ENCODE measurements at places on chromosomes 5 and 9. TPM values are rescaled to one million over a fixed set of nuclear protein-coding genes. Genes with fewer than 3 reads are reported as not detected.

TMEM215 gene
- not detected for total RNA-seq

DNA sequence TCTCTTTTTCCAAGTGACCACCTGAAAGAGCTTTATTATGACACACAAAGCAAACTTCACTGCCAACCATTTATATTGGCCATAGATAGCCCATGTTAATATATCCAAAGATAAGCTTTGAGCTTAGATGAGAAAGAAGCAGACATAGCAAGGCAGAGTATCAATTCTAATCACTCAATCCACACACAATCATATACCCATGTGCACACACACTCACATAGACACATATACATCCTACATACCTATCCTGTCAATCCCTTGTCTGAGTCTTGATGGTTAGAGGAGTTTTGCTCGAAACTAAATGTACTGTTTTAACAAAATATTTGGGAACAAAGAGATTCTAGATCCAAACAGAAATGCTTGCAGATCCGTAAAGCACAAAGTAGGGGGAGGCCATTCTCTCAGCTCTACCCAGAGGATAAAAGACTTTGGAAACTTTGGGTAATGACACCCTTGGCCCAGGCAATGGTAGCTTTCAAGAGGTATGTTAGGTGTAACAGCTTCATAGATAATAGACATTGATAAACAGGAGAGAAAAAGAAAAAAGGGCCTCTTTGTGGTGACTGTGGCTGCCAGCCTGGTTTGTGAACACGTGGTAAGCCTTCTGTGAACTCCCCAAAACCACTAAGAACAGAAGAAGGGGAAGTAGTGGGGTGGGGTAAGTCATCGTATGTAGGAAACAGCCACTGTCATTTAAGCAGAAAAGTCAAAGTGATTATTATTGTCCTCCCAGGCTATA, 121.6 kb downstream of the TLR4 start:
- no peak for DNase-seq

IL17B gene
- not detected for total RNA-seq

TGFBI gene
- total RNA-seq, result 115 TPM

DNA sequence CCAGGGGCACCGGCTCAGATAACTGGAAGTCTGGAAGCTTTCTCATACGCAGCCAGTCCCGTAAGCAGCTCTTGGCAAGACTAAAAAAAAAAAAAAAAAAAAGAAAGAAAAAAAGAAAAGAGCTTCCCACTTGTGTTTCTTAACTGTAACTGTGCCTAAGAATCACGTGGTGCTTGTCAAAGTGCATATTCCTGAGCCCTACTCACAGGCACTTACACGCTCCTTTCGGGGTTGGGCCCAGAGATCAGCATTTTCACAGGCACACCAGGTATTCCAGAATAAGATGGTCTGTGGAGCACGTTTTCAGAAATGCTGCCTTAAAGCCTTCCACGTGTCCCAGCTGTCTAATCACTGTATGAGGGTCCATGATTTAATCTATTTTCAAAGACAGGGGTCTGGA, 22.6 kb upstream of the SH3GL2 start:
- DNase-seq, result no peak

CKMT2 gene
- not detected for total RNA-seq

KCNMB1 gene
- not detected for total RNA-seq

GRCh38 chr5:73119451-73120157, 771 bp upstream of the TMEM171 start:
- no peak for DNase-seq

DNA sequence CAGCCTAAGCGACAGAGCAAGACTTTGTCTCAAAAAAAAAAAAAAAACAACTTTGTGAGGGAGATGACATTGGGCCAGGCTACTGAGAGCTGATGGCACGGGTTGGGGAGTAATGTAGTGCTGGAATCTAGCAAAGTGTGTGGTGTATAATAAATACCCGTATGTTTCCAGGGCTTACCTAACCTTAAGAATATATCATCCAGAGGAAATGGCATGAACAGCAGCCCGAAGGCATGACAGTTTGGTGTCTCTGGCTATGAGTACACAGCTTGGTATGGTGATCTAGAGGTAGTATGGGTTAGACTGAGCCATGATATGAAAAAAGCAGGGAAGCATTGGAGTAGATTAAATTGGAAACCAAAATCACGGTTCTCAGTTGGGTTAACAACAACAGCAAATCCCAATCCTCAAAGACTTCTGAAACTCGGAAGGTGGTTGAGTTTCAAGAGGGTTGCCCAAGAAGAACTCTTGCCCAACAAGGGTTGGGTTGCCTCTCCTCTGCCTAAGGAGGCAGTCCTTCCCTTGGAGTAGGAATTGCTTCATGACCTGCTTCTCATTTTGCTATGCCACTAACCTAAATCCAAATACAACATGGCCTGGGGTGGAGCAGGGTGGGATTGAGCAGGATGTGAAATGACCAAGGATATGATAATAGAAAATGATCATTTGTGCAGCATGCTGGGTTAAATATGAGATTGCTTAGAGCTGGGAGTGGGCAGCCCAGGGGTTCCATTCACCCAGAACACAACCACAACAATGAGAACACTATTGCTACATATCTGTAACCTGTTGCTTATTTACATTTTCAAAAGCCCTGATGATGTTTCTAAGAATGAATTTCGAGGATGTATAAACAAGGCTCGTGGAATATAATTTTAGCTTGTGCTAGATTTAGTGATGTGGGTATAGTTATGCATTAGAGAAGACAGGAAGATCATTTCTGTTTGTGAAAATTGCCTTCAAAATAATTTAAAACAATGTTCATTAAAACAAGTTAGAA, 64.6 kb upstream of the ZFR start:
- no peak for DNase-seq

- peak; percentile 27 for DNase-seq
Observed at GRCh38 chr9:126703002-126703865, 89.5 kb downstream of the LMX1B start.

- no peak for DNase-seq
Observed at GRCh38 chr5:43687275-43687674, 84.3 kb downstream of the NNT start.

GRCh38 chr9:17580119-17580518, 1.3 kb downstream of the SH3GL2 start:
- no peak for DNase-seq

DNA sequence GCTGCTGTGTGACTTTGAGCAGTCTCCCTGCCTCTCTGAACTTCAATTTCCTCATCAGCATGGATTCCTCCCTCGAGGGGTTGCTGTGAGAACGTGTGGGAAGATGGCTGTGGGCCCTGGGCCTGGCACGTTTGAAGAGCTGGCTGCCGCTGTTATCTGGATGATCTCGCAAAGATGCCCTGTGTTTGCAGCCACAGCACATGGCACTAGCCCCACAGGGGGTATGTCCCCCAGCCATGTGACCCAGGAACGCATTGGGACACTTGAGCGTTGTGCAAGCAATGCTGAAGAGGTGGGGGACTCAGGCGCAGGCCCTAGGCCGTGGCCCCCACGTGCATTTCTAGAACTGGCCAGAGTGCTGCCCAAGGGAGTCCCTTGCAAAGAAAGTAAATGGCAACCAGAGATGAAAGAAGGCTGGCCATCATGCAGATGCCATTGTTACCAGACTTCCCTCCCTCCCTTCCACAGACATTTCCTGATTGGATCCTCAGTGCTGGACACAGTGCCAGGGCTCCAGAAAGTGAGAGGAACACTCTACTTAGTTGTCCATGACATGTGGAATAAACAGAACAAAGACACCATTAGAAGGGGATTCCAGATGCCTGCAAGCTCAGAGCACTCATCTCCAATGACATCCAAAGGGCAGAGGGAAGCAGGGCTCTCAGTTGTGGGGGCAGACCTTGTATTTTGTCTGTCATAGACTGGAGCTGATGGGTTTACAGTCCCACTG, 65.1 kb upstream of the NEURL1B start:
- no peak for DNase-seq

DNA sequence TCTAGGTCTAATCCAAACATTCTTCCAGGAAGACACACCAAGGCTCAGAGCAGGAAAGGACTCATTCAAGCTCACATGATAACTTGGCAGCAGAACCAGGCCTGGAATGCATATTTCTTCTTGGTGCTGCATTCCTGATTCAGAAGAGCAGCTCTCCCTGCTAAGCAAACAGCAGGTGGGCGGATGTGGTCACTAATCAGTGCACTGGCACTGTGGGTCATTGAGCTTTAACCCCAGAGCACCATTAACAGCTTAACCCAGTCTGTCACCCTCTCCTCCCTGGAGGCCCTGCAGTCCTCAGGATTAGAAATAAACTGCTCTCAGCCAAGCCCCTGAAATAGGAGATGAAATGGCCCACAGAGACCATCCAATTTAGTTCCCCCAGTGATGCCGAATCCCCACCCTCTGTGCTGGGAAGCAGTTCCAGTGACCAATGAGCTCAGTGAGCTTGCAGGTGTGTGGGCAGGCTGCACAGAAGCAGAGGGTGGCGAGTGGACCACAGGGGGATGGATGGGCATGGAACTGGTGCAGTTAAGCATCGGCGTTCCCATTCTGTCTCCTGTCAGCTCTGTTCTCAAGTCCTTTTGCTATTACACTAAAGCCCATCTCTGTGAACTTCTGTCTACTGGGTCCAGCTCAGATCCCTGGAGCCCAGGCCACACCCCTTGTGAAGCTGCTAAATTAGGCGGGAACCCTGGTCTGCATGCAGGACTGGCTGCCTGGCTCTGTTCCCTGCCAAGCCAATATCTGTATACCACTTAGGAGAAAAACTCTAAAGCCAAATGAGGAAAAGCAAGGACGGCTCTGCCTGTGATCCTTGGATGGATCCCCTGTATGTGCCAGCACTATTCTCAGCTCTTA, 16.6 kb upstream of the MEGF9 start:
- no peak for DNase-seq

GRCh38 chr5:122412966-122413365, 100.9 kb downstream of the SNCAIP start:
- no peak for DNase-seq

SNX30 gene
- total RNA-seq, result 6.1 TPM

CTNND2 gene
- not detected for total RNA-seq

All from A673 (cell line).